ENCODE measurements at places on chromosomes 5 and 9.

DNA sequence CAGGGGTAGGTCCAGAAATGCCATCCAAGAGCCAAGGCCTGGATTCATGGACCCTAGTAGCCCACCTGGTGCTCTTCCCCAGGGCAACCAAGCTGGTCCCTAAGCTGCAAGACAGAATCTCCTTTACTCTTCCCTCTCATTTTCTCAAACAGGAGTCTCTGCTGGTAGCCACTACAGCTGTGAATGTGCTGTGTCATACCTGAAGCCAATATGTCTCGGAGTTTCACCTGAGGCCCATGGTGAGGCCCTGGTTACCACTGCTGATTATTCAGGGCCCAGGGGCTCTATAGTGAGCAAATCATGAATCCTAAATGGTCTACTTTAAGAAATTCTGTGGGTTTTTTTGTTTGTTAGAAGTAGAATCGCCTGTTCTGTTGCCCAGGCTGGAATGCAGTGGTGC is 15.9 kb downstream of the CDK7 start:
- DNase-seq: no peak

DNA sequence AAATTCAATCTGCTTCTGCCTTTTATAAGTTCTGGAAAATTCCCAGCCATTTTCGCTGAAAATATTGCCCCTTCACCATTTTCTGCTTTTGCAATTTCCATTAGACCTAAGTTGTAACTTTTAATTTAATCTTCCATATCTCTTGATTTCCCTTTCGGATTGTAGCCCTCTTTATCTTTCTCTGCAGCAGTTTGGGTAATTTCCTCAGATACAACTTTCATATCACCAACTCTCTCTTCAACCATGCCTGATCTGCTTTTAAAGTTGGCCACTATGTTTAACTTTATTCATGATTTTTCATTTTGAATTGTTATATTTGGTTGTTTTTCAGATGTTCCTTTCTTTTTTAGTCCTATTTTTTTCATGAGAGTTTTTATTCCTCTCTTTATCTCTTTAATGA is 157.0 kb upstream of the VLDLR start:
- DNase-seq: no peak

DNA sequence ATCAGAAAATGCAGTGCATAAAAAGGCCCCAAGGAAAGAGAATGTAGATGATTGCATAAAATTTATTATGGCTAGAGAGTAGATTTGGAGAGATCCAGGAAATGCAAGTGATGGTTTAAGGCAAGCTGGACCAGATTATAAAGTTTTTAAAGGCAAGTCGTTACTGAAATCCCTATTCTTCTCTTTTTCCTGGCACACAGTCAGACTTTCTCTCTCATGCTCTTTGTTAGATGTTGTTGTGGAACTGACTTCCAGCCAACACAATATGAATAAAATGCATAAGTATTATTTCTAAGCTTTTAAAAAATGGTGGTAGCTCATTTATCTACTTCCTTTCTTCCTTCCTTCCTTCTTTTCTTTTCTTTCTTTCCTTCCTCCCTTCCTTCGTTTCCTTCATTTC is 1085.4 kb upstream of the CDH6 start:
- no peak for DNase-seq

GRCh38 chr5:91106842-91107511 is 276.1 kb downstream of the ARRDC3 start:
- no peak for DNase-seq

DNA sequence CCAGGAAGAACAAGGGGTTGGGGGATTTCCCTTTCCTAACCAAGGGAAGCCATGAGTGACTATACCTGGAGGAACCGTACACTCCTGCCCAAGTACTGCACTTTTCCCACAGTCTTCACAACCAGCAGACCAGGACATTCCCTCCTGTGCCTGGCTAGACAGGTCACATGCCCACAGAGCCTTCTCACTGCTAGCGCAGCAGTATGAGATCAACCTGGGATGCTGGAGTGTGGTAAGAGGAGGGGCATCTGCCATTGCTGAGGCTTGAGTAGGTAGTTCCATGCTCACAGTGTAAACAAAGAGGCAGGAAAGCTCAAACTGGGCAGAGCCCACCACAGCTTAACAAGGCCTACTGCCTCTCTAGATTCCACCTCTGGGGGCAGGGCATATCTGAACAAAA is 35.9 kb downstream of the SAXO1 start:
- DNase-seq: no peak

DNA sequence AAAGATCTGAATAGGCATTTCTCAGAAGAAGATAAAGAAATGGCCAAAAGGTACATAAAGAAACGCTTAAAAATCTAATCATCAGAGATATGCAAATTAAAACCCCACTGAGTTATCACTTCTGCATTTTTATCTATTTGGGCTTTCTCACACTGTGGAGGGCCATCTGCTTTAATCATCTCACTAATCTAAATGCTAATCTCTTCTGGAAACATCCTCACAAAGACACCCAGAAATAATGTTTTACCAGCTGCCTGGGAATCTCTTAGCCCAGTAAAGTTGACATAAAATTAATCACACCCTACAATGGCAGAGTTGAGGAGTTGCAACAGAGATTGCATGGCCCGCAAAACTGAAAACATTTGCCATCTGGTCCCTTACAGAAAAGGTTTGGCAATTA is 407.9 kb upstream of the CYLC2 start:
- no peak for DNase-seq

DNA sequence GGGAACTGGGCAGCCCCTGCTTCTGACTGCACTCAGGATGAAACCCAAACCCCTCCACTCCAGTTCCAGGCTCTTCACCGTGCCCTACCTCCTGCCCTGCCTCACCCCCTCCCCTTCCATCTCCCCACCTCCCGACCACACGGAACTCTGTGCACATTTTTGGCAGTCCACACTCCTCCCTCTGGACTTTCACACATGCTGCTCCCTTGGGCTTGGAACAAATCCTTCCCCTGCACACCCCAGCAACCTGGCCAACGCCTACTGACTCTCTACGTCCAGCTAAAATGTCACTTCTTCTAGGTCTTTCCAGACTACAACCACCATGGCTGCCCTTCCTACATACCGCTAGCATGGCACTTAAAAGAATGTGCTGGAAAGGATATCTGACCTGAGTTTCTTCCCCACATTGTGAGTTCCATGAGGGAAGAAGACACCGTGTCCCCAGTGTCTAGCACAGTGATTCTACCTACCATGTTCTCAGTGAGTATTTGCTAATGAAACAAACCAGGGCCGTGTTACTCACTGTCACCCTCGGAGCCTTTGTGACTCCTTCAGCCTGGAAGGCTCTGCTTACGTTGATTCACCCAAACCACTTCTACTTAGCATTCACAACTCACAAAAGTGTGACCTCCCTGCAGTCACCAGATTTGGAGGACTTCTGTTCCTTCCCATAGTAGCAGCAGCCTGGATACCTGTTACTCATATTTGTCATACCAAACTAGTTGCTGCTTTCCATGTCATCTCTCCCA is 18.7 kb downstream of the RETREG1 start:
- DNase-seq: no peak

DNA sequence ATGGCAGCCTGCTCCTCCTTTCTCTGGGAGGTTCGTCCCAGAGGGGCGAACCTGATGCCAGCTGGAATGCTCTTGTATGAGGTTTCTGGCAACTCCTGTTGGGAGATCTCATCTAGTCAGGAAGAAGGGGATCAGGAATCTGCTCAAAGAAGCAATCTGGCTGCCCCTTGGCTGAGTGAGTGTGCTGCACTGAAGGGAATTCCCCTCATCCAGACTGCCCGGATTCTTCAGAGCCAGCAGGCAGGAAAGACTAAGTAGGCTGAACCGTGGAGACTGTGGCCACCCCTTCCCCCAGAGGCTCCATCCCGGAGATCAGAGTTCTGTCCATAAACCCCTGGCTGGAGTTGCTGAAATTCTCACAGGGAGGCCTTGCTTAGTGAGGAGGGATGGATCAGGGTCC is 476.0 kb downstream of the CSNK1G3 start:
- DNase-seq: no peak

GRCh38 chr9:116355153-116355921 is 201.7 kb downstream of the PAPPA start:
- no peak for DNase-seq

DNA sequence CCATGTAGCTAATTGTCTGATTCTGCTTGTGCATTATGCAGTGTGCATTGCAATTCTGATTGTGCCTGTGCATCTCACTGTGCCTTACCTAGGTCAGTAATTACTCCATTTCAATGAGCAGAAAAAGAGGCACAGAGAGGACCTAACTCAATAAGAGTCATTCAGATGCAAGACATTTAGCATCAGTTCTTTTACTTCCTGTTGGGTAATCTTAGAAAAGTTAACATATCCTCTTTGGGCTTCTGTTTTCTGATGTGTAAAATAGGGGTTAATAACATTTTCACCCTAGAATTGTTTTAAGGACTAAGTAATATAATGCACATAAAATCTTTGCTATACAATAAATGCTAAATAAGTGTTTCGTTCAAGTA is 7.0 kb upstream of the DCTN4 start:
- no peak for DNase-seq

- DNase-seq: no peak
Measured at GRCh38 chr5:67243349-67243748, 46.8 kb upstream of the CD180 start.

- DNase-seq: no peak
Measured at GRCh38 chr9:81118416-81118815, 570.9 kb downstream of the TLE1 start.

GRCh38 chr5:58628626-58629025 is 45.8 kb downstream of the RAB3C start:
- no peak for DNase-seq

GRCh38 chr9:106333481-106333880 is 529.5 kb upstream of the ZNF462 start:
- no peak for DNase-seq

GRCh38 chr9:117528225-117528624 is 113.4 kb upstream of the ASTN2 start:
- DNase-seq: no peak

GRCh38 chr5:135016861-135017290 is 17.2 kb downstream of the PITX1 start:
- no peak for DNase-seq

DNA sequence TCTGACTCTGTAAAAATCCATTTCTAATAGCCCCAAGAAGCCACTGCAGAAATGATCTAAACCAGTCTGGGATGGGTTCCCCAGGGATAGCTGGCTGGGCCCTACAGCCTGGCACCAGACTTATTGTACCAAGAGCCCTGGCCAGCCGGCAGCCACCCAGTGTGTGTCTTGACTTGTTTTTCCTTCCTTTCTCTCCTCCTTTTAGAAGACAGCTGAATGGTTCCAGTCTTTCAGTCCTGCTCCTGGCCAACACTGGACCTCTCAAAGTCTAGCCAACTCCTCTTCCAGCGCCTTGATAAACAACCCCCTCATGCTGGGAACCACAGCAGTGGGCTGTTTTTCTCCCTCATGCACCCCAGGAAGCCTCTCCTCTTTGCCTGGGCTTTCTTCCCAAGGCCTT is 34.1 kb downstream of the ATOX1 start:
- no peak for DNase-seq

- DNase-seq: peak; percentile 77
Measured at GRCh38 chr9:124779368-124780059, 2.6 kb downstream of the OLFML2A start.

GRCh38 chr5:61783481-61783880 is 451.4 kb downstream of the ZSWIM6 start:
- DNase-seq: no peak

GRCh38 chr5:140611020-140611521 is 21.9 kb downstream of the CD14 start:
- no peak for DNase-seq

DNA sequence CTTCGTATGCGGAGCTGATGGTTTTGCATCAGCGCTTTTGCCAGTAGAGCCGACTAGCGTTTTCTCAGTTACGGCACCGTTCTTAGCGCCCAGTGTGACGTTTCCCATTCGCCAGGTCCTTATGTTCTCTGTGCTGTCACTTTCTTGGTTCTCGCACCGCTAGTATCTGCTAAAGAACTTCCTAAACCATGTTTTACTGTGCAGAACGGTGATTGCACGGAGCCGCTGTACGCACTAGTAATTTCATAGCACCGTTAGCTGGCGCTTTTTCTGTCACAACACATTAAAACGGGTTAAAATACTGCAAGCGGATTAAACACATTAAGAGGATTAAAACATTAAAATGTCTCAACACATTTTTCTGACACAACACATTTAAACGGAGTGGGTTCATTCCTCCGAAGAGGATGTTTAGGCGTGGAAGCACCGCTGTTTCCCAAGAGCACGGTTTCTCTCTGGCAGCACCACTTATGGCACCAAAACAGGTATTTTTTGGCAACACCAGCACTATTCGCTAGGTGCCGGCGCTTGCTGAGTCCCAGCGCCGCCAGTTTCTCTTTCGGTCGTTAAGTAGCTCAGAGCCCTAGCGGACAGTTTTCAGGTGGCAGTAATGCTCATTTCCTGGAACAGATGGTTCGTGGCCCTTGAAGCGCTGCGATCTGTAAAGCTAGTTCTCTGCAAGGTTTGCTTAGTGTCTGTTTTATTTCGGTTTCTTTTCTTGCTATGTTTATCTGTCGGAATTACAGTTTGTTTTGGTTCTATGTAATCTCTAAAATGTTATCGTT is 20.3 kb downstream of the ANXA2R start:
- peak; percentile 10 for DNase-seq

- DNase-seq: no peak
Measured at GRCh38 chr9:106772523-106773290, 90.3 kb upstream of the ZNF462 start.

- peak; percentile 28 for DNase-seq
Measured at GRCh38 chr5:69512740-69513260, 20.2 kb downstream of the OCLN start.

GRCh38 chr5:761059-761771 is 23.3 kb downstream of the ZDHHC11B start:
- DNase-seq: no peak

GRCh38 chr9:113261917-113262671 is 13.3 kb downstream of the CDC26 start:
- no peak for DNase-seq

GRCh38 chr5:125227333-125228095 is 481.1 kb upstream of the ZNF608 start:
- peak; percentile 4 for DNase-seq

- DNase-seq: no peak
Measured at GRCh38 chr9:14304259-14304658, 9.7 kb downstream of the NFIB start.

GRCh38 chr5:60257596-60258271 is 364.2 kb upstream of the PDE4D start:
- no peak for DNase-seq

DNA sequence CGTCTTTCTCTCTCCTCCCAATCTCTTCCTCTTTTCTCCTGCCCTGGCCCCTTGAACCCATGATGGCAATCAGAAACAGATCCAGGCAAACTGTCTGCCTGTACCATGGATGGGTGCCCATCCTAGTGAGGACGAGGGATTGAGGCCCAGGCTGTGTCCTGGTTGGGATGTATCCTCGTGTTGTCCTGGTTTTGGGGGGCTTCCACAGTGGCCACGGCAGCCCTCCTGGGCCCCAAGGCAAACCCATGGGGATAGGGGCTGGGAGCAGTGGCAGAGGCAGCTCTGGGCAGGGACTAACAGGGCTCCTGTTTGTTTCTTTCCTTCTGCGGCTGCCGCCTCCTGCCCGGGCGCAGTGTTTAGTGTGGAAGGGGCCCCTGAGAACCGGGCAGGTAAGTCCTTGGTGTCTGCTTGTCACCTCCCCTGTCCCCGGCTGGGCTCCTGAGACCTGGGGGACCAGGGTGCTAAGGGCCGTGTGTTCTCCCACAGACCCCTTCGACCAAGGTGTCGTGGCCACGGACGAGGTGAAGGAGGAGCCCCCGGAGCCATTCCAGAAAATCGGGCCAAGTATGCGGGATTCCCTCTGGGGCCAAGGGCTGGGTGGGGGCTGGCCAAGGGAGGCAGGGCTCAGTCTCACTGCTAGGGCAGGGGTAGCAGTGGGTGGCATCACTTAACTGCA is 70.0 kb downstream of the AMBP start:
- DNase-seq: no peak

Data from AG08395 (cell line).